ENCODE measurements at places on chromosomes 3 and 15. TPM values are rescaled to one million over a fixed set of nuclear protein-coding genes. Genes with fewer than 3 reads are reported as not detected.

The SERPINI2 gene
- total RNA-seq = not detected

The SKOR1 gene
- 0.24 TPM for total RNA-seq

The CCDC80 gene
- 176 TPM for total RNA-seq

The PP2D1 gene
- not detected for total RNA-seq

The CGNL1 gene
- total RNA-seq = 7.7 TPM

The ITGA11 gene
- total RNA-seq = 0.48 TPM

The MAP6D1 gene
- 2.4 TPM for total RNA-seq

The GRK7 gene
- total RNA-seq = 0.46 TPM

The DNASE1L3 gene
- 5.3 TPM for total RNA-seq

The RAMAC gene
- total RNA-seq = 19.9 TPM

The DLL4 gene
- 27.6 TPM for total RNA-seq

The P2RY1 gene
- total RNA-seq = 4.9 TPM

The CCR9 gene
- not detected for total RNA-seq

The HRG gene
- not detected for total RNA-seq

The GCNT3 gene
- not detected for total RNA-seq

The CPLX3 gene
- not detected for total RNA-seq

The COL6A6 gene
- 0.79 TPM for total RNA-seq

The AEN gene
- 15.1 TPM for total RNA-seq

The SUMF1 gene
- 61.1 TPM for total RNA-seq

The FETUB gene
- not detected for total RNA-seq

The ZBBX gene
- not detected for total RNA-seq

The SERP1 gene
- 221 TPM for total RNA-seq

The C3orf20 gene
- total RNA-seq = not detected

The PLA2G4D gene
- not detected for total RNA-seq

The SLC15A2 gene
- 2.8 TPM for total RNA-seq

The ZBED2 gene
- total RNA-seq = 0.56 TPM

The ECE2 gene
- not detected for total RNA-seq

The INSYN1 gene
- total RNA-seq = 3.6 TPM

The ALPK3 gene
- total RNA-seq = 3.1 TPM

The SELENOS gene
- total RNA-seq = 99.4 TPM

The CHL1 gene
- total RNA-seq = 36.7 TPM

The PARL gene
- 40.8 TPM for total RNA-seq

The LYZL4 gene
- total RNA-seq = not detected

The MTMR10 gene
- 50.8 TPM for total RNA-seq

The SUSD5 gene
- 2.3 TPM for total RNA-seq

The KLF15 gene
- total RNA-seq = 55.1 TPM

The CKMT1A gene
- 0.79 TPM for total RNA-seq

The NPRL2 gene
- total RNA-seq = 12.4 TPM
